ENCODE measurements at places on chromosomes 16 and 17.

DNA sequence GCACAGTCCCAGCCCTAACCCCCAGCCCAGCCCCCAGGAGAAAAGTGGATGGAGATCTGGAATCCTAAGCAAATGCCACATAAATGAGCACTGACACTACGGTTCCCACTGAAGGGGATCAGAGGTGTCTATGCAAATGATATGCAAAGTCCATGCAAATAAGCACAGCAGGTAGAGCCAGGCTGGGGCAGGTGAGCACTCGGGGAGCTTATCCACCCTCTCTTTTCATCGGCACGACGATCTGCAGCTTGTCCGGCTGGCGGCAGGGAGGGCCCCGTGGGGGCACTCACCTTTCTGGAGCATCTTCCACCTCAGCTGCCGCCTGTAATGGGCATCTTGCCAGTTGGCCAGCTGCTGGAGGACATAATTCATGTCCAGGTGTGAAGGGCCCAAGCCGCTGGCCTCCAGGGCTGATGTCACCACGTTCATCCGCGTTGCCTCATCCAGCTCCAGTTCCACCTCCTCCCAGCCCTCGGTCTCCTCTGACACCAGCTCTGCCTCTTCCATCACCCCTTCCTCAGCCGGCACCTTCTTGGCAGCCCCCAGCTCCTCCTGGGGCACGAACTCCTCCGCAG, 9.9 kb downstream of the HAP1 start:
- no peak for DNase-seq

DNA sequence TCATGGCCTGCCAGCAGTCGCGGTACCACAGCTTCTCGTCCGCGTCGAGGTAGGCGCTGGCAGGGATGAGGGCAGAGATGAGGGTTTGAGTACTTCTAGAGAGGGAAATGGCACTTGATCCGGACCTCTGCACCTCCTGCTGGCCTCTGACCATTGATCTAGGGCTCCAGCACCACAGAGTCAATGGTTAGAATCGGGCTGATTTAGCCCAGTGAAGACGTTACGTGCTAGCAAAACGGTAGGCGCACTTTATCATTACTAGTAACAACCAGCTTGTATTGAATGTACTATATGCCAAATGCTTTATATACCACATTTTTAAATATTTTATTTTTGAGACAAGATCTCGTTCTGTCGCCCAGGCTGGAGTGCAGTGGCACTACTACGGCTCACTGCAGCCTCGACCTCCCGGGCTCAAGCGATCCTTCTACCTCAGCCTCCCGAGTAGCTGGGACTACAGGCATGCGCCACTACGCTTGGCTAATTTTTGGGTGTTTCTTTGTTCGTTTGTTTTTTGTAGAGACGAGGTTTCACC, 526 bp downstream of the TSNAXIP1 start:
- no peak for DNase-seq

- no peak for DNase-seq
Observed at GRCh38 chr17:7355573-7355972, 617 bp downstream of the TMEM95 start.

DNA sequence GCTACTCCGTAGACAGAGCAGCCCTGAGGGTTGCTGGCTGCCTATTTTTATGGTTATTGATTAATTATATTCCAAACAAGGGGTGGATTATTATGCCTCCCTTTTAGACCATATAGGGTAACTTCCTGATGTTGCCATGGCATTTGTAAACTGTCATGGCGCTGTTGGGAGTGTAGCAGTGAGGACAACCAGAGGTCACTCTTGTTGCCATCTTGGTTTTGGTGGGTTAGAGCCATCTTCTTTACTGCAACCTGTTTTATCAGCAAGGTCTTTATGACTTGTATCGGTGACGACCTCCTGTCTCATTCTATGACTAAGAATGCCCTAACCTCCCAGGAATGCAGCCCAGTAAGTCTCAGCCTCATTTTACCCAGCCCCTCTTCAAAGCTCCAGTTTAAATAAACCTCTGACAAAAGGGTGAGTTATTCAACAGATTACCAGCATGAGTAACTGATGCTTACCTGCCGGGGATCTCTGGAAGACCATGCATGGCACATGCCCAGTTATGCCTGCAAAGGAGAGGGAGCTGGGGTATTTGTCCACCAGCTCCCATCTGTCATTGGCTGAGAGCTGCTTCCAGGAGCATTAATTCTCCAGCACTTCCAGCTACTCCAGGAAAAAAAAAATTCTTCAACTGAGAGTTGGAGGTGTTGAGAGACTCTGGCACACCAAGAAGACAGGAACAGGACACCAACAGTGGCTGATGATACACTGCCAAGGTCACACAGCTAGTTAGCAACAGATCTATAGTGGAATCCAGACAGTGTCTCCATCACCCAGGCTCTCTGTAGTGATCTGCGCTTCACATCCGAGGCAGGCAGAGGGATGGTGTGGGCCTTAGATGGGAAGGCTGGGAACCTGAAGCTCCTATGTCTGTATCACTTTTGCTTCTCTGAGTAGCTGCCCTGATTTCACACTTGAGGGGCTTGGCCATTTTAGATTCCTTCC, 36.6 kb upstream of the IL21R start:
- no peak for DNase-seq

DNA sequence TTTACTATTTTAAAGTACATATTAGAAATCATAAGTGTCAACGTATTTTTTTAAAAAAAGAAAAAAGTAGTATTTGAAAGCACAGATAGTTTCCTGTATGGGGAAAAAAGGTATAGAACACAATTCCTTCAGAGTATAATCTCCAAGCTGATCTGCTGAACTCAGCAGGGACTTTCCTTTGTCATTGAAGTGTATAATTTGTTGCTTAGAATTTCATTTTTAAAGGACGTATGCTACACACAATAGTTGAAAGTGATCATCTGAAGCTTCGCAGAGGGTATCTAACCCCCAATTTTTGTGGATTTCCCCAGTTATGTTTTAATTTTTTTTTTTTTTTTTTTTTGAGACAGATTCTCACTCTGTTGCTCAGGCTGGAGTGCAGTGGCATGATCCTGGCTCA, 20.2 kb upstream of the MAPT start:
- no peak for DNase-seq

DNA sequence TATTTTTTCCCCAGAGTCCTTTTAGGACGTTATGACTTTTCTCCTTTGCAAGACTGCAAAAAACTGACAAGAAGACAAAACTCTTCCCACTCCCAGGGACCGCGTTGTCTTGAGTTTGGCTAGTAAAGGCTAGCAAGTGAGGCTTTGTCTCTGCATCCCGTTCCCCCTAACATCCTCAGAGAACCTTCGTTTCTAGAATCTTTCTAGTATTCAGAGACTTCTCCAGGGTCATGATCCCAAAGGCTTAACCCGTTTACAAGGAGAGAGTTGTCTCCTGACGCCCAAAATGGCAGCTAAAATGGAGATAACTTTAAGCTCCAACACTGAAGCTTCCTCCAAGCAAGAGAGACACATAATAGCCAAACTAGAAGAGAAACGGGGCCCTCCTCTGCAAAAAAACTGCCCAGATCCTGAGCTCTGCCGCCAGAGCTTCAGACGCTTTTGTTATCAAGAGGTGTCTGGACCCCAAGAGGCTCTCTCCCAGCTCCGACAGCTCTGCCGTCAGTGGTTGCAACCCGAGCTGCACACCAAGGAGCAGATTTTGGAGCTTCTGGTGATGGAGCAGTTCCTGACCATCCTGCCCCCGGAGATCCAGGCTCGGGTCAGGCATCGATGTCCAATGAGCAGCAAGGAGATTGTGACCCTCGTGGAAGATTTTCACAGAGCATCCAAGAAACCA, 843 bp downstream of the ZNF174 start:
- no peak for DNase-seq

DNA sequence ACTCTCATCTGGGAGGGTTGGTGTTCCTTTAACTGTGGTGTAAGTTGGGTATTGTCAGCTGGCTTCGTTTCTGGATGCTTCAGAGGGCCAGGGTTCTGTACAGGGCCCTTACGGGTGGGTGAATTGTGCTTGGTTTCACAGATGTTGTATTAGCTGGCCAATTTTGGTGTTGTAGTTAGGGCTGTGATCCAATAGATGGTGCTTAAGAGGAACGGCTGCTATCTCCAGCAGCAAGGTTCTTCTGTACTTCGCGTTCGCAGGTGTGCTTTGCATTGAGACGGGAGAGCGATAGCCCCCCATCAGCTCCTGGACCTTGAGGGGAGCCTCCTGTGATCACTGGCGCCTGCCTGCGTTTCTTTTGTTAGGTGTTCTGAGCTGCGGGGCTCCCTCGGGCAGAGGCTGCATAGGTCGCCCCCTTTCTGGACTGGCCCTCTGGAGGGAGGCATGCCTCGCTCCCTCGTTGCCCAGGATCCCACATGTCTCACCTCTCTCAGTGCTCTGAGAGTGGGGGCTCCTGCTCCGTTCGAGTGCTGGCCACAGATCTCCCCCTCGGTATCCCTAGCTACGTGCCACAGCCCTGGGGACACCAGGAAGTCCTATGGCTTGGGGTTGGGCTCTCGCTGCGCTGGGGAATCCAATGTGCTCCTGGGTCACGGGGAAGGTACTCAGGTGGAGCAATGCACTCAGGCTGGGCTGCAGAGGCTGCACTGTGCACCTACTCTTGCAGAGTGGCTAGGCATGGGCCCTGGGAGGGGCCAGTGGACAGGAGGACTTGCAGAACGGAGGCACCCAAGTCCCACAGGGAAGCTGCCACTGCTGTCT, 837 bp upstream of the PRDM7 start:
- no peak for DNase-seq

GRCh38 chr16:49810831-49811230, 45.1 kb downstream of the ZNF423 start:
- no peak for DNase-seq

GRCh38 chr17:5418858-5419355, 555 bp downstream of the NUP88 start:
- no peak for DNase-seq

DNA sequence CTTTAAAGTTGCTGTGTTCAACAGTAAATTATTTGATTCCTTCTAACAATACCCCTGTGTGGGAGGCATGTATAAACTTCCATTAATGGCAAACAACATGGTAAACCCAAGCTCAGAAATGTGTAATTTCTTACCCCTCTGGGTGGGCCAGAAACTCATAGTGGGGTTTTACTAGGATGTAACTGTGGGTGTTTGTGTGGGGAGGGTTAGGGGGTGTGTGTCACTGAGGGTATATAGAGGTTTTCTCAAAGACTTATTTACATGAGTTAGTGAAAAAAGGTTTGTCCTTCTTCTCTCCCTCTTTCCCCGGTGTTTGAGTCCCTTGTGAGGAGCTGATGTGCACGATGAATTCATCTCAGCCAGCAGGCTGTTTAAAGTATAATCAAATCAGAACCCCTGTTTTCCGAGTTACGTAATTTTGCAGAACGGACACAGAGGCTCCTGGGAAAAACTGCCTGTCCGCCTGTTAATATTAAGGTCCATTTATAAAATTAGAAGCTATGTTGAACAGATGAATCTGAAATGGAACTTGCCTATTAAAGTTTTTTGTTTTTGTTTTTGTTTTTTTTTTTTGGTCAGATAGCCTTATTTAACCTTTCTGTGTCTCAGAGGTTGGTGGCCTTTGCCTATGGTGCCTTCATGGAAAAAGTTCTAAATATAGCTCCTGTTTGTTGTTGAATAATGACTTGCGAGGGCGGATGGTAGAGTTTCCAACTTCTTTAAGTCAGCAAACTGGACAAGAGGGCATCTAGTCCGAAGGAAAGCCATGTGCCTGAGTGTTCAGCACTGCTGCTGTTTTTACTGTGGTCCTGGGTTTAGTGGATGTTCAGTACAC, 73.3 kb downstream of the MSI2 start:
- DNase-seq, result no peak

DNA sequence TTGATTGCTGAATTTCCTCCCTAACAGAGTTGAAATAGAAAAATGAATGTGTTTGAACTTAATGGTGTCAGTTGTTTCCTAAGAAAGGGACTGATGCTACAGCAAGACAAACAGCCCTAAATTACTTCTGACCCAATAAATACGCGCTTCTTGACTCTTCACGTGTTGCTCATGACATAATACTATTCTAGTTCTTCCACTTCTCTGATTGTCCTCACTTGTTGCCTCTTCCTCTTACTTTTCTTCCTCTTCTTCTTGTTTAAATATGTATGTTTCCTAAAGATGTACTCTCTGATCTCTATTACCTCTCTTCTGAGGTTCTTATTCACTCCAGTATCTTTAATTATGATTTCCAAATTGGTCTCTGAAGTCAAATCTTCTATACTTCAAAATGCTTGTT, 32.4 kb downstream of the RNF43 start:
- DNase-seq, result no peak

DNA sequence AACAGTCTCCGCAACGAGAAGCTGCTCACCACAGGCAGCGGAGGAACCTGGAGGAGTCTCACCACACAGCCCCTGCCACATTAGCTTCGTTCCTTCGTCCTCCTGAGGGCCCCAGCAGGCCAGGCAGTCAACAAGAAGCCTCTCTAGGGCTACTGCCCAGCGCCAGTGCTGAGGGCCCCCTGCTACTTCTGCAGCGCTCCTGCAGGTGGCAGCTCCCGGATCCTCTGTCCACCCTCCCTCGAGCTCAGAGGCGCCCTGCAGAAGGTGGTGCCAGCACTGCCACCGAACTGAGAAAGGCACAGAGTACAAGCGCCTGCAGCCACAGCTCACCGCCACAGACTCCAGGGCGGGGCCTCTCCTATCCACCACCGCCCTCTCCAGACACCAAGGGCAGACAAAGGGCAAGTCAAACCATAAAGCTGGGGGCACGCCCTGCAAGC, 27.3 kb downstream of the KDM8 start:
- no peak for DNase-seq

DNA sequence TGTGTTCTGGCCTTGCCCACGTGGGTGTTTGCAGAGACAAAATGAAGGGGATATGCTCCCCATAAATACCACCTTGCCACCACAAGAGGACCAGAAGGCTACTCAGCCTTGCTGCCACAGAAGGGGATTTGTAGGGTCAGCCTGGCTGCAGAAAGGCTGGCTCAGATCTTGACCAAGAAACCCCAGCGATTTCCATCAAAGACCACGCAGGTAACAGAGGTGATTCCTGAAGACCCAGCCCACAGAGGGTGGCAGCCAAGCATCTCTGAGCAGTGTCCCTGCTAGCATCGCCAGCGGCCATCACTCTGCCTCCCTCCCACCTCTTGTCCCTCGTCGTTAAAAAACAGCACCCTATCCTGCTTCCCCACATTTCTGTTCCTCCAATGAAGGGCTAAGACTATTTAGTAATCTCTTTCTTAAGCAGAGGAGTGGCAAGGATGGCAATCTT, 54.9 kb downstream of the BEAN1 start:
- no peak for DNase-seq

GRCh38 chr17:75039238-75039637, 7.5 kb downstream of the ATP5PD start:
- no peak for DNase-seq

DNA sequence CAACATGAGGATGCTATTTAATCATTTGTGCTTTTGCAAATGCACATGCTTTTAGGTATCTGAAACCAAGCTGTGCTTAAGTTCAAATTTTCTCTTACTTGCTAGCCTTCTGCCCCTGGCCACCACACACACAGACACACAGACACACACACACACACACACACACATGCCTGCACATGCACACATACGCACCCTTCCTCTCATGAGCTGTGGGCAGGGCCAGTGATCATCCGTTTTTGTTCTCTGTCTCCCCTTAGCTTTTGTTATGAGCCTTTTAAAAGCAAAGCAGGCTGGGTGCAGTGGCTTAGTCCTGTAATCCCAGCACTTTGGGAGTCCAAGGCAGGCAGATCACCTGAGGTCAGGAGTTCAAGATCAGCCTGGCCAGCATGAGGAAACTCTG, 34.2 kb downstream of the CD300LF start:
- DNase-seq, result no peak

- DNase-seq, result no peak
Observed at GRCh38 chr16:27539120-27539519, 10.6 kb downstream of the GTF3C1 start.
